ENCODE measurements at places on chromosomes 1 and 21.

- DNase-seq: no peak
Measured at GRCh38 chr21:34881839-34882371, 167.2 kb downstream of the RUNX1 start.

DNA sequence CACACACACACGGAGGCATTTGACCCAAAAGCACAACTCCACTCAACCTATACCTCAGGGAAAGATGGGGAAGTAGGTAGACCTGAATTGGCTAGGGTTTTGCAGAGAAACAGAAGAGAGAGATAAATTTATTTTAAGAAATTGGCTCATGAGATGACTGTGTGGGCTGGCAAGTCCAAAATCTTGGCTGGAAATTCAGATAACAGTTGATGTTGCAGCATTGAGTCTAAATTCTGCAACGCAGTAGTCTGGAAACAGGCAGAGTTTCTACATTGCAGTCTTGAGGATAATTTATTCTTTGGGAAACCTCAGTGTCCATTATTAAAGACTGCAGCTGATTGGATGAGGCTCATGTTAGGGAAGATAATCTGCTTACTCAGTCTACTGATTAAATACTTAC is 4.3 kb upstream of the LCE2B start:
- no peak for DNase-seq

DNA sequence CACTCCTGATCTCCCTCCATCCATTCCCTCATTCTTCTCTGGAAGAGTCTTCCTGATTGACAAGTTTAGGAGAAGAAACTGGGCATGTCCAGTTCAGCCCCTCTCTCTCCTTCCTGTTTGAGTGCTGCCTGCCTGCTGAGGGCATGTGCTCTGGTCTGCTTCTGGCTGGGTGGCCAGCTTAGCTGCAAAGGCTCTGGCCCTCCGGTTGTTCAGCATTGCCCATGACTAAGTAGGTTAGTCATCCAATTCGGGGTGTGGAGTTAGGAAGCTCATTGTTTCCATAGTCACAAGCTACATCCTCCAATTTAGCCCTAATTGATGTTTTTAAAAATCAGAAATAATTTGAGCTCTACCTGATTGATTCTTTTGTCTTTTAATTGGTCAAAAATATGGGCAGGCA is 25.6 kb upstream of the PLA2G2E start:
- no peak for DNase-seq

- DNase-seq: no peak
Measured at GRCh38 chr1:174469687-174470086, 21.9 kb downstream of the GPR52 start.

- no peak for DNase-seq
Measured at GRCh38 chr1:185239861-185240260, 77.2 kb downstream of the IVNS1ABP start.

DNA sequence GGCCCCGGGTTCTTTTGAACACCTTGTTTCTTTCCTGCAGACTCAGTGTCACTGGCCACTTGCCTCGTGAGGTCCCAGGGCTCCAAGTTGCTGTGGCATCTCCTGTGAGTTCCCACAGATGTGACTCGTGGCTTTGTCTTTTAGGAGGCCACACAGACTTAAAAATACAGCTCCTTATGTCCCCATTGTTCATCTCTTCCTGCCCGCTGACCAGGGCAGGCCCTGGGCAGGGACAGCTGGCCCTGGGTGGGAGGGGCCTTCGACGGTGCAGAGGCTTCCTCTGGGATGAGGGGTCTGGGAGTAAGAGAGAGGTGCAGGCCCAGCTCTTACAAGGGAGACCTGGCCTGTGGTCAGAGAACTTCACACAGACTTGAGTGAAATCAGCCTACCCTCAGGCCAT is 15.6 kb downstream of the LDLRAP1 start:
- no peak for DNase-seq

- no peak for DNase-seq
Measured at GRCh38 chr1:151619489-151620093, 7.7 kb downstream of the SNX27 start.

DNA sequence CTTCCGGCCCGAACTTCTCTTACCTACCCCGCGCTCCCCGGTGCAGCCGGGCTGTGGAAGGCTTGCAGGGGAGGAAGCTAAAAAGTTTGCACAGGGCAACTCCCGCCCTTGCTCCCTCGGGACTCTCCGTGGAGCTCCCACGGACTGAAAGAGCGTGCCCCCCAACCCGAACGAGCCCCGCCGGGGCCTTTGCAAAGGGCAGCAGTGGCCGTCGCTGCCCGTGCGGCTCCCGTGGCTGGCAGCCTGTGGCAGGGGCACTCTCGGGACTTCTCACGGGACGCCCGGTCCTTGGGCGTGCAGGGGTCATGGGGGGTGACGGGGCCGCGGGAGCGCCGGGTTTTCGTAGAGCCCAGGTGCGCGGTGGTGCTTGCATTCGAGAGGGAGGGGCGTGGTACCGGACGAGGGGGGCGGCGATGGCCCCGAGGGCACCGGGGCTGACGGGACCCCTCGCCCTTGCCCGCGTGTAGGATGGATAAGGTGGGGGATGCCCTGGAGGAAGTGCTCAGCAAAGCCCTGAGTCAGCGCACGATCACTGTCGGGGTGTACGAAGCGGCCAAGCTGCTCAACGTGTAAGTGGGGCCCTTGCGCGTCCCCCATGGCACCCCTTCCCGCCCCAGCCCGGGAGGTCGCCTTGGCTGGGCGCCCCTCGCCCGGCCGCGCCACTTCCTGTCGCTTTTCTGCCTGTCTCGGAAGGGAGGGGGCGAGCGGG is 711 bp downstream of the GADD45A start:
- peak; percentile 34 for DNase-seq

DNA sequence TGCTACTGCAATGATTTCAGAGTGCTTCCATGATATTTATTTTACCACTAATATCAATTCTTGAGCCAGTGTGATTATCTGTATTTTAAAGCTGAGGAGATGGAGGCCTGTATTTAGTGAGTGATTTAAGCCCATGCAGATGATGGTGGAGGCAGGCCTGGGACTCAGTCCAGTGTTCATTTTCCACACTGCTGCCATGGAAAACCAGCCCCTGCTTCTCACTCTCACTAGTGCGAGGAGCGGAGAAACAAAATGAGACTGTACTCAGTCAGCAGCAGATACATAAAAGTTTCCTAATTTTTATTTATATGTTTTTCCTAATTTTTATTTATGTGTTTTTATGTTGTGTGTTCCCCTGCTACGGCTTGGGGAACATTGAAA is 32.8 kb downstream of the LRRC8B start:
- no peak for DNase-seq

DNA sequence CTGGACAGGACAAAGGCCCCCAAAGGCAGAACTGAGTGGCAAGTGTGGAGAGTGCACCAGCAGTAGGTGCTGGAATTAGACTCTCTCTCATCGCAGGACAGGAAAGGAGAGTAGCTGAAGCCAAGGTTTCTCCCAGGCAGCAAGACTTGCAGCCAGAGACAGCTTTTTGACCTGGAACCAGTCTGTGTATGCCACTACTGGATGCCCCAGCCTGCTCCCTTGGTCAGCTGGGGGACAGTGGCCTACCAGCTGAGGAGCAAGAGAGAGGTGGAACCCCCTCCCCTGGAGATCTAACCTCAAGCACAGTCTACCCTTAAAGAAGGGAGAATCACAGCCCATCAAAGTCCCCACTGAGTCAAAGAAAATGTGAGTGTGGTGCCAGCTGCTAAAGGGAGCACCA is 375.7 kb downstream of the KCNH1 start:
- no peak for DNase-seq

GRCh38 chr1:17055801-17056200 is 2.0 kb upstream of the SDHB start:
- DNase-seq: no peak

DNA sequence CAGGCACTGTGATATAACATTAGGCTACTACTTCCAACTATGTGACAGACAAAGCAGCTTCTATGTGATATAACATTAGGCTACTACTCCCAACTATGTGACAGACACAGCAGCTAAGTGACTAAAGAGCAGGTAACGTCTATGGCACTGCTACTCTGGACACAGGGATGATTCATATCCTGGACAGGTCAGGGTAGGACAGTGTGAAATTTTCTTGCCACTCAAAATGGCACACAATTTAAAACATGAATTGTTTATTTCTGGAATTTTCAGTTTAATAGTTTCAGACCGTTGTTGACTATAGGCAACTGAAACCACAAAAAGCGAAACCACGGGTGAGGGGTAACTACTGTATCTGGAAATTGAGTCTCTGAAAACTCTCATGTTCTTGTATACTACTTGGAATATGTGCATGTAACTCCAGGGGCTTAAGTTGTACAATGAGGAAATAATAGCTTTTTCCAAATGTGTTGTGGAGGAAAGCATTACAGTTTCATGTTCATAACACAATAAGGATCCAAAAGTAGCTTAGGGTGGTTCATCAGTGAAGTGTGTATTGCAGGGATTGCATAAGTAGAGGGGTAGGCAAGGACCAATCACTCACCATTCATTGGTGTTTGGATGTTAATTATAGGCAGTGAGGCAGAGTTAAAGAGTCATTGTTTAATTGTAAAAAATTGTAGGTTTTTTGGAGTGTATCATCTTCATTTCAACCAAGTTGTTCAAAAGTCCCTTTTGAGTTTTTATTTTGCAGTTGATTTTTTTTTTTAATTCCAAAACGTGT is 5.3 kb downstream of the DTL start:
- DNase-seq: no peak

GRCh38 chr1:51976846-51977602 is 13.5 kb downstream of the RAB3B start:
- no peak for DNase-seq

DNA sequence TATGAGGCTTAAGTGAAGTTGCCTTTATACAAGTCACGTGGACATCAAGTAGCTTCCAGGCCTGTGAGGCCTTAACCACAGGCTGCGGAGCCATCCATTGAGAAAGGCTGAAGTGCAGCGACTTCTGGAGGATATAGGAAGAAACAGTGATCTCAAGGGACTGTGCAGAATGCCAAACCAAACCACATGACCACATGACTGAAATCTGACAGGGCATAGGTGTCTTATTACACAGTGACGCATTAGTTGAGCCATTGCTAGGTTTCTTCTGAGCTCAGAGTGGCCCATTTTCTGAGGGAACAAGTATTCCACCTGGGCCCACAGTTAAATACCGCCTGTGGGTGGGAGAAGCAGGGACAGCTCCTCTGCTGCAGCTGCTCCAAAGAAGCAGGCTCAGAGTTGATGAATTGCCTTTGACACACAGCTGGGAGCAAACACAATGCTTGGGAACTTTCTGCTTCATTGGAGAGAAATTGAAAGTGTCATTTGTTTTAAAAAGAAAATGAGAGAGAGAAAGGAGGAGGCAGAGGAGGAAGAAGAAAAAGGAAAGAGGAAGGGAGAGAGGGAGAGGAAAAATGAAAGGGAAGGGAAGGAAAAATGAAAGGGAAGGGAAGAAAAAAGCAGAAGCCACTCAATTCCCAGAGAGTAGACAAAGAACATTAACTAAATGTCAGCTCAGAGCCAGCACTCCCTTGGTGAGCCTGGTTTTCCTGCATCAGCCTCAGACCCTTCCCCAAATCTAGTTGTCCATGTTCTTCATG is 94.4 kb downstream of the COLGALT2 start:
- DNase-seq: no peak

- no peak for DNase-seq
Measured at GRCh38 chr1:94803517-94804441, 16.4 kb upstream of the SLC44A3 start.

- no peak for DNase-seq
Measured at GRCh38 chr1:104856091-104856490, 1106.4 kb downstream of the AMY1C start.

DNA sequence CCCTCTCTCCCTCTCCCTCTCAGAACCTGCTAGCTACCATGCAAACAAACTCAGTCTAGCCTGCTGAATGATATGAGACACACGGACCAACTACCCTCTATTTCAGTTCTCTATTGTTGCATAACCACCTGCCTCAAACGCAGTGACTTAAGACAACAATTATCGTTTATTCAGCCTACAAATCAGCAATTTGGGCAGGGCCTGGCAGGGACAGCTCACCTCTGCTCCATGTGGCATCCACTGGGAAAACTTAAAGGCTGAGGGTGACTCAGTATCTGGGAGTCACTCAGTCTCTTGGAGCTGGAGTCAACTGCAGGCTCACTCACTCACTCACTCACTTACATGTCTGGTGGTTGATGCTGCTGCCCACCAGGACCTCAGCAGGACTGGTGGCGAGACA is 121.3 kb downstream of the SEC16B start:
- DNase-seq: no peak

DNA sequence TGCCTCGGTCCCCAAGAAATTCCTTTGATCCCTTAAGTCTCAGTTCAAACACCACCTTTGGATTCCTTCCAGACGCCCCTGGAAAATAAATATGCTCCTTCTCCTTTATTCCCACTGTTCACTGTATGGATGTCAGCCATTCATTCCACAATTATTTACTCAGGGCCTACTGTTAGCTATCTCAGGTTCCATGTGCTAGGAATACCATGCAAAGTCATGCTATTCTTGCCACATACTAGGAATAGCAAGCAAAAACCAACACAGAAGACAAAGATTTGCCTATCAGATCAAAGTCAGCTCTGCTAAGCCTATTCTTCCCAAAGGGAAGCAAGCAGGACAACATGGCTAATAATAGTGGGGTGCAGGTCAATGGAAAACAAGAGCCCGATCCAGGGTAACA is 29.8 kb downstream of the TTC13 start:
- DNase-seq: no peak

DNA sequence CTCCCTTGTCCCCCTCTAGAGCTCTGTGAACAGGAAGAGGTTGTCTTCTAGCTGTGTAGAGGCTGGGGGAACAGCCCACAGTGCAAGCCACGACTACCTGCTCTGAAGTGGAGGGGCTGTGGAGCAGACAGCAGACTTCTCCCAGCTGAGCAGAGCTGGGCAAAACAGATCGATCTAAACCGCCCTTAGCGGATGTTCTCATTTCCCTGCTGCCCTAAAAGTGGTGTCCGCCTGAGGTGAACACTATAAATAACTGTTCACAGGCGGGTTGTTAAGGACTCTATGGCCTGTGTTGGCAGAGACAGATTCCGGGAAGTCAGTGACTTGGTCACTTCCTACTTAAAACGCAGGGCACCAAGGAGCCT is 203.2 kb downstream of the RHOU start:
- DNase-seq: no peak

DNA sequence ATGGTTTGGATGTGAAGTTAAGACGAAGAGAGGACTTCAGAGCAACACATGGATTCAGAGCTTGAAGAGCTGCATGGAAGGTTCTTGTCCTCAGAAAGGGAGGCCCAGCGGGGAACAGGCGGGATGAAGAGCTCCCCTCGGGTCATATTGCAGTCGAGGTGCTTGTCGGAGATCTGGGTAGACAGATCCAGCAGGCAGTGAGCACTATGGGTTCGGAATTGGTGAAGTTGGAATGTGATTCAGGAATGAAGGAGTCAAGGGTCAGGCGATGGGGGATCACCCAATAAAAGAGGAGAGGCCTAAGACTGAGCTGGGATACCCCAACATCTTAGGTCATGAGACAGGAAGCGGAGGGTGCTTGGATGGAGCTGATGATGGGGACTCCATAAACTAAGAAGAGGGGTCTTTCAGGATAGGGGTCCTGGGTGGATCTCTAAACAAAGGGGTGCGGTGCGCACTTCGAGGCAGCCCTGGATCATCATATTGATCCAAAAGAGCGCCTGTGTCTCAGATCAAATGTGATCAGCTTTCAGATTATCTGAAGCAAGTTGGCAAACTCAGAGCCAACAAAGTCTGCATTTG is 176.3 kb upstream of the VAMP3 start:
- no peak for DNase-seq

All from activated T-cell treated with anti-CD3 and anti-CD28 coated beads for 1 hour (primary cell).